ENCODE measurements at places on chromosomes 5 and 9.

DNA sequence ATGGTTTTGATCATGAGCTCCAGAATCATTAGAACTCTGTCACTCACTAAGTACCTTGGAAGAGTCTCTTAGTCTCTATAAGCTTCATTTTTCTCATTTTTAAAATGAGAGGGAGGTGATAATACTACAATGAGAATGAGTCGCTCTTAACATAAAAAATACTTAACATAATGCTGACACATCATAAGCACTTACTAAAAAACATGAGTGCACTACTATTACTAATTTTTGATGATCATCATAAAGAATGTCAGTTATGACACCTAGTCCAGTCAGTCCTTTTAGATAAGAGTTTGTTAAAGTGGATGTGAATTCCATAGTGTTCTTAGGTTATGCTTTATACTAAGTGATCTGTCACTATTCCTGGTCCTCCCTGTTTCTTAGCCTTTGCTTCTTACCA, 200.4 kb upstream of the SLC24A2 start:
- DNase-seq = no peak

DNA sequence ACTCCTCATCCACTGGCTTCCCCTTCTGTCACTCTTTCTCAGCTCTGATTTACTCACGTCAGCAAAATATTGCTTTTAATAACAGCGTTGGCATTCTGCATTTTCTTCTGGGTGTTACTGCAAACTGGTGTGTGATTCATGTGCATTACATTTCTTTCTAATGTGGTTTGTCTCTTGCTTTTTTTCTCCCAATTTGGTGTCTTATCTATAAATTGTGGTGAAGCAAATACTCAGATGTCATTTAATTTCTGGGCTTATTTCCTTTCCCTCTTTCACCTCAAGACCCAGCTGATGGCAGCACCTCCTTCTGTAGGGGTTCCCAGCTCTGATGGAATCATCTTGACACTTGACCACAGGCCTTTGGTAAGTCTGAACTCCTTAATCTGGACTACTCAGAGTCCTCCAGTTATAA, 180.7 kb upstream of the ZNF618 start:
- DNase-seq = no peak

DNA sequence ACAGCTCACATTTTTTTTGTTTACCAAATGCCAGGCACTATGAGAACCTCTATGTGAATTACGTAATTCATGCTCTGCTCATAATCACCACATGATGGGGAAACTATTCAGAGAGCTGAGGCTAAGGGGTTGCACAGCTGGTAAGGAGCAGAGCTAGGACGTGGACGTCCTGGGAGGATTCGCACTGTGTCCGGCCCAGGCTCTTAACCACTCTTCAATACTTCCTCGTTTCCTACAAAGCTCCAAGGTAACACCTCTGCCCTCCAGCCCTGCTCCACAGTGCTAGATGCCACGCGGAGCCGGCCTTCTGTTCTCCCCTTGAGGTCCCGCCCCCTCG, 8.7 kb downstream of the PHF19 start:
- no peak for DNase-seq

DNA sequence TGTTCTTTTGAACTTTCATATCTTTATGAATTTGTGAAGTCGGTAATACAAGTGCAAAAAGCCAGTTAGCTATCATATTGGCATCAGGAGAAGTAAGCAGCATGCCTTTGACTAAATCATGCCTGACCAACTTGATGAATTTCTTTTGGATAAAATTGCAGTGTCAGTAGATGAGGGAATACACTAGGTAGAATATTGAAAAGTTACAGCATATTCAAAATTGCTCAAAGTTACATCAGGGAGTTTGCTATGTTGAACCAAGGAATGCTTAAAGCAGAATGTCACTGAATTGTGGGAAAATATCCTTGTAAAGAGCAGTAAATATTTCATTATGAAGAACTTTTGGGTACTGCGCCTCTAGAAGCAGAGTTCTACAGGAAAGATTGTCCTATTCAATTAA, 87.1 kb upstream of the TLX3 start:
- DNase-seq = no peak

DNA sequence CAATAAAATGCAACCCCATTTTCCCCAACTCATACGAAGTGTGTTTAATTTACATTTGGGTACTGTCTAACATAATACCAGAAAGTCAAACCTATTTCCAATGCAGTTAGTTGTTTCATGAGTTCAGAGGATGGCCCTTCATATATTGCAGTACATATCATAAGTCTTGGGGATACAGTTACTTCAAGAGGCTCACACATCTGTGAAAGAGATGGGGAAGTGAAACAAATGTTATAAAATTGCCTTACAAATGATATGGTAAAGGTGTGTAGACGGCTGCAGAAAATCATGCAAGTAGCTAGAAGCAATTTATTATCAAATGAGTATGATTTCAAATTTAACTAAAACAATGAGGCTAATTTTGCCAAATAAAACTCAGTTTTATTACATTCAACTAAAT, 219.0 kb upstream of the CDH12 start:
- no peak for DNase-seq

DNA sequence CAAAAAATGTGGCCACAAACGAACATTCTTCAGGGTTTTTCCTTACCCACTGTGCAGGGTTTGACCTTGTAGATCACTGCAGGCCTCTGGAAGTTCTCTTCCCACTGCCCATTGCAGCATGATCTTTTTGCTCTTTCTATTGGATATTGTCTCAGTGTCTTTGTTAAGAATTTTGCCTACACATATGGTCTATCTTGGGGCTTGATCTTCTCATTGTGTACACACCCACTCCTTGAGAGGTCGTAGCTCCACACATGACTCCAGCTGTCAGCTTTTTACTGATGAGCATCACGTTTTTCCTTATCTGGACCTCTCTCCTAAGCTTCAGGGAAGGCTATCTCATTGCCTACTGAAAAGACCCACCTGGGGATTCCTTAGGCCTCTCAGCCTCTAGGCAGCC, 3.0 kb upstream of the GLRX start:
- DNase-seq = no peak

GRCh38 chr5:68845131-68845530, 248.7 kb upstream of the SLC30A5 start:
- DNase-seq = no peak

DNA sequence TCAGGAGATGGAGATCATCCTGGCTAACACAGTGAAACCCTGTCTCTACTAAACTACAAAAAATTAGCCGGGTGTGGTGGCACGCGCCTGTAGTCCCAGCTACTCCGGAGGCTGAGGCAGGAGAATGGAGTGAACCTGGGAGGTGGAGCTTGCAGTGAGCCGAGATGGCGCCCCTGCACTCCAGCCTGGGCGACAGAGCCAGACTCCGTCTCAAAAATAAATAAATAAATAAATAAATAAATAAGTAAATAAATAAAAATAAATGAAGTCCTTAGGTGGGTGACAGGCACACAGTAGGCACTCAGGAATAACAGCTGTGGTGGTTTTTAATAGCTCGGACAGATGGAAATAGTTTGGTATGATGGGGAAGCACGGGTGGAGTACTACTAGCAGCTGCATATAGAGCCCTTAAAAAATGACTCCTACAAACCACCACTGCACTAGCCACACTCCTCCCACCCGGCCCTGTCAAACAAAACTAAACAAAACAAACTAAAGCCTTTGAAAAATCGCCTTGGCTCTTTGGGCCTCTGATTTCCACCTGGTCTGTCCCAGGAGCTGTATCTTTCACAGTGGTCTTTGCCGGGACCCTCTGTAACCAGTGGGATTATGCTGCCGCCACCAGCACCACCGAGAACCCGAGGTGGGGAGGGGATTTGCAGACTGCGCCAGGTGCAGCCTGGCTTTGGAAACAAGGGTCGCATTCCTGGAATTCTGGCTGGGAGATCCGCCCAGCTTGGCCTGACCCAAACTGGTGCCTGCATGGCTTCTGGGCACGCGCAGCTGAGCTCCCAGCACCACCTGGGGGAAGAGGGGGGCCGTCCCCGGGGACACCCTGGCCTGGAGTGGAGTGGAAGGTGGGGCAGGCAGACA, 5.1 kb upstream of the WDR5 start:
- DNase-seq = no peak

DNA sequence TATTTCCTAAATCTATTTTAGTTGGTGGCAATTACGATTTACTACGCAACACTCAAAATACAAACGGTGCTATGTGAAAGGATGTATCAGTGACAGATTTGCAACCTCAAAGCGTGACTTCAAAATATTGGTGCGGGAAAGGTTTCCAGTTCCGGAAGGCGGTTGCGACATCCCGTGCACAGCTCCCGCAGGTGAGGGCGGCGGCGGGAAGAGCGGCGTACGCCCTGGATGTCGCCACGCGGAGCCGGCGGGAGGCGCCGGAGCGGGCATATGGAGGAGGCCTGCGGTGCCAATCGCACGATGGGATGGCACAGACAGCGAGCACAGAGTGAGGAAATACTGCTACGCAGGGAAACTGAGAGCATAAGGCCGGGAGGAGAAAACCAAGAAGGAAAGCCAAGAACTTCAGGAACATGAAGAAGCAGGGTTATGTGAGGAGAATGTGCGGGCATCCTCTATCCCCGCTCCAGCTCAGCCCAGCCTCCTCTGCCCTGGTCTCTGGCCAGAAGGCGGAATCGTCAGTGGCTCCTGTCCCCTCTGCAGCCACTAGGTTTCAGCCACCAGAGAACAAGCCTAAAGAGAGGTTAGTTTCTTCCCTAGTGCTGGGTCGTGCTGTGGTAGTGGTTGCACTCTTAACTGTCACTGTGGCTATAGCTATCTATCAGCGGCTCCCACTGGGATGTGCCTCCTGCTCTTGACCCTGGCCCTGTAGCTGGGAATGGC, 378.1 kb upstream of the TLE4 start:
- no peak for DNase-seq

GRCh38 chr5:53488195-53488722, 7.8 kb downstream of the FST start:
- no peak for DNase-seq

DNA sequence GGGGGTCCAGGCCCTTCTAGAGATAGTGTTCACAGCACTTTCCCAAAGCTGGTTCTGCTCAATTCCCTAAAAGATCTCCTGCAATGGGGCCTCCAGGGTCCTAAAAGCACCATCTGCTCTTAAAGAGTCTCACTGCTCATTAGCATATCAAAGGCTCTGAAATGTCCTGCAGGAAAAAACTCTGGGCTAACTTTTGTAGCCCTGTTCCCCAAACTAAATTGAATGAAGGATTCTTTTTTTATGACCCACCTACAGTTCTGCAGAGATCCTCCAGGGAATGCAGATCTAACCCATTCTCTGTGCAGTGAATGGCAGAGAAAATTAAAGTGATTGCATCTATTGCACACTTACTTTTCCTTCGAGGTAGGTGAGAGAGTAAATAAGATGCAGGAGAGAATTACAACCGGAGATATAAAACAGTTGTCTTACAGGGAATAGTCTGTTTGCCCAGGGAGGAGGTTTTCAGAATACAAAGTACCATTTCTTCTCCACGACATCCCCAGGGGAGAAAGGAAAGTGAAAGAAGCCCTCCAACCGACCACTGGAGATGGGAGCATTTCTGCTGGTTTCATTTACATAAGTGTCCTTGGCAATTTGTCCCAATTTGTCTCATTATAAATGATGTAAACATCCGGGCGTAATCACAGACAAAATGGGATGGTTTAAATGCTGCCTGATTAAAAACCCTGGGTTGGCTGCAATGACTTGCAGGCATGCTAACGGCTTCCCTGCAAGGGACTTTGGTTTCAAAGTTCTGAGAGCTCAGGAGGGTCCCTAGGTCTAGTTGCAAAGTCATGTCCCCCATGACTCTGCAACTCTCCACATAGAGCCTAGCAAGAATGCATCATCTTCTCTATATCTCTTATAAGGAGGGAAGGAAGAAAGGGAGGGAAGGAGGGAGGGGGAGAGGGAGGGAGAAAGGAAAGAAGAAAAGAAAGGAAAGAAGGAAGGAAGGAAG, 114.0 kb downstream of the KCNIP1 start:
- no peak for DNase-seq

GRCh38 chr9:102550266-102550665, 444.9 kb upstream of the CYLC2 start:
- no peak for DNase-seq

DNA sequence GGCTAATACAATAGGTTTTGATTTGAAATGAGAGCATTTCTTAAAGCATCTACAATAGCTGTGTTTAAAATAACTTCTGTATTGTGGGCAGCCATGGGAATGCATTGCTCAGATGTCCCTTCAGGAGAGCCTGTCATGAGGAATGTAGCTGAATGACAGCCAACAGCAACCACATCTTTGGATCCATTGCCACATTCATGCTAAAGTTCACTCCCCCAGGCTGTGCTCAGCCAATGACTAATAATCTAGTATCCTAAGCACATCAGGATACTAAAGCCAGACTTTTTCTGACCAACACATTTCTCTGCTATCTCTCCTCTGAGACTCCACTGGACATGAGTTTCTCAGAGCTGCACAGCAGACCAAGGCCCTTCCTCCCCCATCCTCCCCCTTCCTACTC, 45.5 kb downstream of the HTR1A start:
- DNase-seq = no peak

- DNase-seq = no peak
Measured at GRCh38 chr9:114141553-114142402, 13.6 kb upstream of the COL27A1 start.

DNA sequence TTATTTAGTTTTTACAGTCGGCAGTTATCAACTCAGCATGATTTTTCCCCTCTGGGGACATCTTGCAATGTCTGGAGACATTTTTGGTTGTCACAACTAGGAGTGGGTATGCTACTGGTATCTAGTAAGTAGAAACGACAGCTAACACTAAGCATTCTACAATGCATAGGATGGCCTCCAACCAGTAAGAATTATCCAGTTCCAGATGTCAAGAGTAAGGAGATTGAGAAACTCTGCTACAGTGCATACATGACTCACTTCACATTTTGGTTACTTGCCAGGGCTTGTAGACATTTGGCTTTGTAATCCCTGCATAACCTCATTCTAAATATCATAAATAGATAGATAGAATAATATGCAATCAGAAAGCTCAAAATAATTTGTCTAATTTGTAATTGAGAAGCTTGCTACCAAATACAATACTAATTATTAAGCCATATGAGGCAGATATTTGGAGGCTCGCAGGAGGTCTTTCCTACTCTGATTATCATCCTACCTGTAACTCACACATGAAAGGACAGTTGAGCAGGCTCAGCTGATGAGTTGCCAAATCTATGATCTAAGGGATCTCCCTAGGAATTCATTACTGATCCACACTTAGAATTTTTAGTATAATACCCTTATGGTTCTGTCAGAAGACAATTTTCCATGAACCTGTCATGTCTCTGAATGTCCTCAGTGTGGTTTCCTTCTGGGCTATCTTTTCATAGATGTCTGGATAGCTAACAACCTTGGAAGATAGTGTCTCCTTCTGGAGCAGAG, 346.9 kb upstream of the TLE4 start:
- DNase-seq = no peak

- DNase-seq = no peak
Measured at GRCh38 chr9:6198251-6198650, 17.4 kb upstream of the IL33 start.

GRCh38 chr9:136881691-136882108, 4.6 kb upstream of the TRAF2 start:
- DNase-seq = no peak

DNA sequence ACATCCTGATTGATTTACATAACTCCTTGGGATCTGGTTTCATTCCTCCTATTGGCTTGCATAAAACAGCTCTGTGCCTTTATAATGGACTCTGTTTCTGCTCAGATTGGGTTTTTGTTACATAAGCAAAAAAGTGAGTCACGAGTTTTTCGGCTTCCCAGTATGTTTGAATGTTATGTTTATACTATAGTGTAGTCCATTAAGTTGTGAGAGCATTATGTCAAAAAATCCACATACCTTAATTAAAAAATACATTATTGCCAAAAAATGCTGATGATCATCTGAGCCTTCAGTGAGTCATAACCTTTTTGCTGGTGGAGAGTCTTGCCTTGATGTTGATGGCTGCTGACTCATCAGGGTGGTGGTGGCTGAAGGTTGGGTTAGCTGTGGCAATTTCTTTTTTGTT, 144.6 kb downstream of the CCDC171 start:
- no peak for DNase-seq

- DNase-seq = no peak
Measured at GRCh38 chr9:112009656-112010055, 113.0 kb downstream of the UGCG start.

All from right renal pelvis (tissue), 4 donors.